ENCODE measurements at places on chromosomes 11 and 22.

DNA sequence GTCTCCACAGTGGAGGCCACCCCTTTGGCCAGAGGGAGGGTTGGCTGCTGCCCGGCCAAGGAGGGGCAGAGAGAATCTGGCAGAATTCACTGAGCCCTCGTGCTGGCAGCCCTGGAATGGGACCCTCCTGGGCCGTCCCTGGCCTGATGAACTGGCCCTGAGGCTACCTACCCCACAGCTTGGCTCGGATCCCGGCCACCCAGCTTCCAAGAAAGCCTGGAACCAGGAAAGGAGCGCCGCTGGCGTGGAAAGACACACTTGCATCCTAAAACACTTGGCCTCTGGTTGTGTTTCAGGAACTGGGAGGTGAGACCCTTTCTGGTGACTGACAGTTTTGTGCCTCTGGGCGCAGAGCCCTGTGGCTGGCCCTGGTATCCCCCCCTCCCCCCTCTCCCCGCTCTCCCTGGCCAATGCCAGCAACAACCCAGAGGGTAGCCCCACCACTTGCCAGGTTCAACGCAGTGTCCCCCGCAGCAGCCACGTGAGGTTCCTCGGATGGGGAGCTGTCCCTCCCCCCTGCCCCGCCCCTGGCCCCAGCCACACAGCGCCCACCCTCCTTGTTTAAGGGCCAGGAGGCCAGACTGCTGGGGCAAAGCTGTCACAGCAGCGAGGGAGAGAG is 693 bp downstream of the NFAM1 start:
- no peak for DNase-seq

- DNase-seq = no peak
These were observed 1.2 kb downstream of the NDUFC2 start for GRCh38 chr11:78078218-78079167.

DNA sequence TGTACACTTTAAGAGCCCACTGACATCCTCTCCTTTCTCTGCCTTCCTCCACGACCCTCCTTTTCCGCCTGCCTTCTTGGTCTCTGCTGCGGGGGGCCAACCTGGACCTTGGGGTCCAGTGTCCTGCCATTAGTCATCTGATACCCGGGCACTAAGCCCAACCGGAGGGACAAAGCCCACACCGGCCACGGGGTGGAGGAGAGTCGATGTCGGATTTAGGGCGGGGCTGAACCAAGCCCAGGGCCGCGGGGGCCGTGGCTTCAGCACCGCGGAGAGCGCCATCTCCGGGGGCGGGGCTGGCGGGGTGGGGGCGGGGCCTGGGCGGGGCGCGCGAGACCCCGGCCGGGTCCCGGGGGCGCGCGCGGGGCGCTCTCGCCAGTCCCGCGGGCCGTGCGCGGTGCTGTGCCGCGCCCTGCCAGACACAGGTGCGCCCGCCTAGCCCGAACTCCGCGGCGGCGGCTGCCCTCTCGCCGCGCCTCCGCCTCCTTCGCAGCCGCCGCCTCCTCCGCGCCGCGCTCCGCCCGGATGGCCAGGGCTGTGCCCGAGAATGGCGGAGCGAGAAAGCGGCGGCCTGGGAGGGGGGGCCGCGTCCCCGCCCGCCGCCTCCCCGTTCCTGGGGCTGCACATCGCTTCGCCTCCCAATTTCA is at the start of gene MAPK8IP1:
Gene MAPK8IP1, plus strand, starts transcription at position 378 of the 647 bp plus-strand sequence. Its CDS starts 170 bp downstream, at position 548.
- peak; percentile 48 for DNase-seq

DNA sequence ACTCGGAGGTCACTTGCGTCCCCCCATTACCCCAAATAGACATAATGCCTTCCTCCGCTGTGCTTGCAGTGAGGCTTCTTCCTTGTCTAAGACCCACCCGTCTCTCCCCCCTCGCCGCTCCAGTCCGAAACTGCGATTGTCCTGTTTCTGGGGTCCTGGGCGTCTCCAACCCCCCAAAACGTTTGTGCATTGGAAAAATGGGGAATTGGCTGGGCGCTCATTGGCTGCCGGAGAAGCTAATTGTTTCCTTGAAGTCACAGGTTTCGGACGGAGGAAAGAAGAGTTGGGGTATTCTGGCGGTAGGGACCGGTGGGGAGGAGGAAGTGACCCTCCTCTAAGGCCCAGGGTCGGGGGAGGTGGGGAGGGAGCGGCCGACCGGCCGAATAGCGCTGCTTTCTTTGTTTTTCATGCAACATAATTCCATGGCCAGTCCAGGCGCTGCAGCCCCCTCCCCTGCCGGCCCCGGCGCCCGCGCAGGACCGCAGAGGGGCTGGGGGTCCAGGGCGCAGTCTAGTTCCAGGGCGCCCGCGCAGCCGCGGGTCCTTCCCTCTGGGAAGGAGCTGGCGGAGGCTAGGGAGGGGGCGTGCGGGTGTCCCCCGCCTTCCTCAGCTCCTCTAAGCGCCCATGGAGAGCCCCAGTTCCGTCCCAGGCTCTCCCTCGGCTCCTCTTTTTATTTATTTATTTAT is 12.7 kb upstream of the CPT1A start:
- no peak for DNase-seq

DNA sequence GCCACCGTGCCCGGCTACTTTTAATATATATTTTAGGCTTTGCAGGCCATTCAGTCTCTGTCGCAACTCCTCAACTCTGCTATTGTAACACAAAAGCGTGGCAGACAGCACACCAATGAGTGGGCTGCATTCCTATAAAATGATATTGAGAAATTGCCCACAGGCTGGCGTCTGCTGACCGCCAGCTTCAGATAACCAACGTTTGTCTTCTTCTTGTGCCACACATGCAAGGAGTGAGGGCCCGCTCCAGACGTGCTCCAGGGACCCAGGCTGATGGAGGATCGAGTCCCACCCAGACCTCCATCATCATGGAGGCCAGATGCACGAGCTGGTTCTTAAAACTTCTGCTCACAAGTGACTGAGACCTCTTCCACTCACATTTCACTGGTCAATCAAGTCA is 35.4 kb upstream of the LINC01488 start:
- no peak for DNase-seq
